ENCODE measurements at places on chromosomes 1 and 21.
A peak's percentile ranks its signal among the peaks of the same experiment; 100 is the strongest.

DNA sequence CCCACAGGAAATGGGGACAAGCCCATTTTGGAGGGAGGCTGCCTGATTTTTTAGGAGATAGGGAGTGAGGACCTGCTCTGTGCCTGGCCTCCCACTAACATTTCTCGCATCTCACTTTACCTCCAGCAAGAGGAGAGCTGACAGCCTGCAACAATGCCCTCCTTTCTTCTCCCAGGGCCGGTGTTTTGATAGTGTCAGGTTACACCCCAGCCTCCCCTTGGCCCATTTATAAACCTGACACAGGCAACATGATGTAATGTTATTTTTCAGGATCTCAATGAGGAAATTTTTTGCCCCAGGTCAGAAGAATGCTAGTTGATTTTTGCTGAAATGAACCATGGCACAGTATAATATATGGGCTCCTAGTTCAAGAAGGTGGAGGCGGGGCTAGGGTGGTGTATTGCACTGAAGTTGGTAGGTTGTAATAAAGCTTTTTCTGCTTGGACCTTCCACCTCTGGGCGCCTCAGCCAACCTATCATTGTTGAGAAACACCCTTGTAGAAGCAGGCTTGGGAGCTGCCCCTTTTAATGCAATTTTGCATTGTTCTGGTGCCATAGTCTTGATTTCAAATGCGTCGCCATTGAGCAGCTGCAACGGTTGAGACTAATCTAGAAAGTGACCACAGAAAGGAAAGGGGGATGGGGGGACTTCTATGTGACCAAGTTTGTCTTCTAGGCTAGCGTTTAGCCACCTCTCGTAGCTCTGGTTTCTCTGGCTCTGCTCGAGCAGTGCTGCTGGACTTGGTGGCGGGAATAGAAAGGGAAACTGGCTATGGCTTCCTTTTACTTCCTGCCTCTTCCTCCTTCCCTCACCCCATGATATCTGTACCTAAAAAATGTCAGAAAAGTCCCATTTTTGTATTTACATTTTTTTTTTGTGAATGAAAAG is 53.0 kb downstream of the PBX1 start:
- no peak for DNase-seq

DNA sequence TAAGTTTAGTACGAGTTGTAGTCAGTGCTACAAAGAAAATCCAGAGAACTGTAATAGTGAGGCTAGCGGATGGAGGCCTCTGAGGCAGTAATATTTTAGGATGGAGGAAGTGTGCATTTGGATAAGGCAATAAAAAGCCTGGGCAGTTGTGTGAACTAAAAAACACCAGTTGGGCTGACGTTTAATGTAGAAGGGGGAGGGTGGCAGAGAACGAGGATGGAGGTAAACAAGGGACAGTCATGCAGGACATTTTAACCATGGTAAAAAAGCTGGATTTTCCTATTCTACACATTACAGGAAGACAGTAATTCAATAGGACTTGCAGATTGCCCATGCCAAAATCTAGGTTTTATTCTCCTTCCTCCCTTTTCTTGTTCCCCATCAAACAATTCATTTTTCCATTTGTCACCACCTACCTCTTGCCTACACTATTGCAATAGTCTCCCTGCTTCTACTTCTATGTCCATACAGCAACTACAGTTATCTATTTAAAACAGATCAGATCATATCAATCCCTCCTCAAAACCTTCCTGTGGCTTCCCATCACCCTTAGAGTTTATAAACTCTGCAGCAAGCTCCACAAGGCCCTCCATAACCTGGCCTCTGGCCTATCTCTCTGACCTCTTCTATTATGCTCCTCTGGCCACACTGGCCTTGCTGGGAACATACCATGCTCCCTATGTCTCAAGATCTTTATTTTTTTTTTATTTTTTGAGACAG is 27.7 kb downstream of the ERO1B start:
- no peak for DNase-seq

GRCh38 chr1:218164111-218164929 is 120.8 kb upstream of the RRP15 start:
- peak; percentile 57 for DNase-seq

DNA sequence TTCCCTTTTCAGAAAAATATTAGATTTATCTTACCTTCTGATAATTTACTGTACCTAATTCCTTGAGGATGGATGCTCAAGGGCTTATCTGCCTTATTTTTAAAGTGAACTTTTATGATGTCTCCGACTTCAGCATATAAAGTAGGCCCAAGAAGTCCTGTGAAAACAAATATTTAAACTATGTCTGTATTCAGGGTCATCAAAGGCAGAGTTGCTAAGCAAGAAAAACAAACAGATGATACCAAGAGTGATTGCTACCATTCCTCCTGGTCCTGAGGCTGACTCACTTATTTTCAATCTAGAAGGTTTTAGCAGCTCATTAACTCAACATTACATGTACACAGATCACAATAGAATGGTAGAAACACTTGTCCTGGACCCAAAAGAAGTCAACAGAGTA is 14.1 kb downstream of the F5 start:
- DNase-seq, result no peak

DNA sequence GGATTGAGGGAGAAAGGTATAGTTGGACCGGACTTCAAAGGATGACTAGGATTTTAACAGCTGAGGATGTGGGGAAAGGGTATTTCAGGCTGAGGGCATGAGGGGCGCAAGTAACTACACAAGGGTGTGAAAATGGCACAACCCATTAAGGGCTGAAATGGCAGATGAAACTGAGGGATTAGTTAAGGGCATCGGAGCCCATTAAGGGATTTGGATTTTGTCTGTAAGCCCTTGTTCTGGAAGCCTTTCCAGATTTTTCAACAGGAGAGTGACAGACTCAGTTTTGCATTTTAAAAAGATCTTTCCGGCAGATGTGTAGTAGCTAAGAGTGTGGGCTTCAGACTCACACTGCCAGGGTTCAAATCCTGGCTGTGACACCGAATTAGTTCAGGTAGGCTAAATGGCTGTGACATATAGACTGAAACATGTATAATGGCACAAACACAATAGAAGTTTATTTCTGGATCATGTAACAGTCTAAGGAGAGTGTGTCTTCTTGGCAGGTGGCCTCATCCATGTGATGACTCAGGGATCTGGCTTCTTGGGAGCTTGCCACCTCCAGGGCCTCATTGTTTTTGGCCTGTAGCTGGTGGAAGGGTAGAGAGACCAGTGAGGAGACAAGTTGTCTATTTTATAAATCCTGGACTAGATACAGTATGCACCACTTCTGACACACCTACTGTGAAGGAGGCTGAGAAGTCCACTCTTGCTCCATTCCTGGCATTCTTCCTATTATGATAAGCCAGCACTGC is 49.6 kb downstream of the UBE2T start:
- peak; percentile 25 for DNase-seq

DNA sequence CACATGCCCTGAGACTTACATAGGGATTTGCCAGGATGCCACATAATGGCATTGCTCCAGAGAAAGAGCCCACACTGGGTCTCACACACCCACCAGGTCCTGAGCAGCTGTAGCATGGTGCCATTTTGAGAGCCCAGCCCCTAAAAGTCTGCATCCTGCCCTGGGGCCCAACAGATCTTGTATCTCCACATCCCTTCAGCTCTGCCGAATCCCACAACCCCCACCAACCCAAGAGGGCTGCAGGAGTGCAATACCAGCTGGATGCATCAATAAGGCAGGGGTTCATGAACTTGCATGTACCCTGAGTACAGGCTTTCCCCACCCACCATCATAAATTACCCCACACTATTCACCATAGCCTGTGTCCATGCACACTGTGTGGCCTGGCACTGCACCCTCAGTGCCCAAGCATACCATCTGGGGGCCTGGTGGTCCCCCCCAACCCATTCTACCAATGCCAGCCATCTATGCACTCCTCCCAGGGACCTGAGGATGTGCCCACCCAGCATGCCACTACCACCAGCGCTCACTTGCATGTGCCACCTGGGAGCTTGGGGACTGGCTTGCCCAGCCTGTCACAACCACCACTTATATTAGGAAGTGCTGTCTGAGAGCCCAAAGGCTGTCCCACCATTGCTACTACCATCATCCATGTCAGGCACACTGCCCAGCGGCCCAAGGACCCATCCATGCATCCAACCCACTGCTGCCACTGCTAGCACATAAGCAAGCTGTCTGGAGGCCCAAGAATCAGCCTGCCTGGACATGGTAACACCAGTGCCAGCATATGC is 4.1 kb upstream of the KRTAP12-2 start:
- no peak for DNase-seq

- no peak for DNase-seq
Measured at GRCh38 chr1:44476891-44477290, 71.8 kb downstream of the RNF220 start.

GRCh38 chr1:28482702-28483101 is 23.1 kb upstream of the RCC1 start:
- DNase-seq, result no peak

DNA sequence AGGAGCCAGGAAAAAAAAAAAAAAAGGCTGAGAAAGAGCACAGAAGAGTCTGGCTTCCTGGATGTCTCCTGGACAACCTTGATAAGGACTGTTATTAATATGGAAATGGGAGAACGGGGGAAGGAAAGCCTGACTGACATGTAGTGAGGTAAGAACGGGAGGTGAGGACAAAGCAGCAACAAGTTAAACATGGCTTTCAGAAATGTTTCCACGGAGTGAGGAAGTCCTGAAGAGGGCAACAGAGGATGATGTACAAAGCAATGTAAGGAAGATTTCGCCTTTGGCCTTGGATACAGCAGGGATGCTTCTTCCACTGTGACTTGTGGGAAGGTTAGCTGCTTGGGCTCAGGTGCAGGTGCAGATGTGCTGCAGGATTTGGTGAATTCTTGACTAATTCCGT is 11.9 kb upstream of the NIBAN1 start:
- peak; percentile 31 for DNase-seq

GRCh38 chr1:211613108-211613947 is 34.4 kb upstream of the SLC30A1 start:
- peak; percentile 72 for DNase-seq
